ENCODE measurements at places on chromosomes 7 and 10.
A peak's percentile ranks its signal among the peaks of the same experiment; 100 is the strongest.

- no peak for DNase-seq
Observed at GRCh38 chr7:81725812-81726127, 44.1 kb downstream of the HGF start.

DNA sequence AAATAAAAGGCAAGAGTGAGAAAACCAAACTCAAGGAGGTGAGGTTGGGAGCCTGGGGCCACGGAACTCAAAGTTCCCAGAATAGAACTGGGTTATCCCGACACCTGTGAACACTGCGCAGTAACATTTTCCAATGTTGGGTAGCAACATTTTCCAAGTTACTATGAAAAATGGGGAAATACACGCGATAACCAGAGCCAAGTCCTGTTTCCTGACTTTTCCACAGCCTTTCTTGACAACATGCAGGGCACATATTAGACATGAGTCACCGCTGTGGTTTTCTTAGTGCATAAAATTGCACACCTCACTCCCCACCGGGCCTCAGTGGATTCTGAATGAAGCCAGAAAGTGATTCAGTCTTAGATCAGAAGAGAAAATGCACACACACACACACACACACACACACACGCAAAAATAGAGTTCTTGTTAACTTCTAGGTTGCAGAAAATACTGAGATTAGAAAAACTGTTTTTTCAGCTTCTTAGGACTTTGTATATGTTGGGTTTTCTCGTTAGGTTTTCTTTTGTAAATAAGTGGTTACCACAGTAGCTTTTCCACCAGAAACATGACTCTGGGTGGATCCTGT is 70.0 kb downstream of the CAMK1D start:
- DNase-seq, result peak; percentile 76

GRCh38 chr10:104894681-104895080 is 253.6 kb downstream of the SORCS3 start:
- no peak for DNase-seq

- DNase-seq, result no peak
Observed at GRCh38 chr7:78151229-78151628, 352.7 kb downstream of the PHTF2 start.

DNA sequence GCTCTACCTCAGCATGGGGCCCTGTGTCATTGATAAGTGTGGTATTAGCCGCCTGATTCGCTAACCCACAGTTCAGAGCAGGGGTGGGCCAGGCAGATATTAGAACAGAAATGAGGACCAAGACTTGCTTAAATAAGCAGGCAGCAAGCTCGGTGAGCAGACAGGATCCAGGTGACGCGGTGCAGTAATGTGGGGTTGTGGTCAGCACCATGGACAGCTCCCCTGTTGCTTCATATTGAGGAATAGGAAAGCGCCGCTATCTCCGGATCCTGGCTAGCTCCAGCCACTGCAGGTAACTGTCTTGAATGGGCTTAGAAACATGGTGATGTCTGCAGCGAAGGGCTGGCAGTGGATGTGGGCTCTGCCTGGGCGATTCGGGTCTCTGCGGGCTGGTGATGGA is 51.3 kb upstream of the GPR26 start:
- peak; percentile 78 for DNase-seq

DNA sequence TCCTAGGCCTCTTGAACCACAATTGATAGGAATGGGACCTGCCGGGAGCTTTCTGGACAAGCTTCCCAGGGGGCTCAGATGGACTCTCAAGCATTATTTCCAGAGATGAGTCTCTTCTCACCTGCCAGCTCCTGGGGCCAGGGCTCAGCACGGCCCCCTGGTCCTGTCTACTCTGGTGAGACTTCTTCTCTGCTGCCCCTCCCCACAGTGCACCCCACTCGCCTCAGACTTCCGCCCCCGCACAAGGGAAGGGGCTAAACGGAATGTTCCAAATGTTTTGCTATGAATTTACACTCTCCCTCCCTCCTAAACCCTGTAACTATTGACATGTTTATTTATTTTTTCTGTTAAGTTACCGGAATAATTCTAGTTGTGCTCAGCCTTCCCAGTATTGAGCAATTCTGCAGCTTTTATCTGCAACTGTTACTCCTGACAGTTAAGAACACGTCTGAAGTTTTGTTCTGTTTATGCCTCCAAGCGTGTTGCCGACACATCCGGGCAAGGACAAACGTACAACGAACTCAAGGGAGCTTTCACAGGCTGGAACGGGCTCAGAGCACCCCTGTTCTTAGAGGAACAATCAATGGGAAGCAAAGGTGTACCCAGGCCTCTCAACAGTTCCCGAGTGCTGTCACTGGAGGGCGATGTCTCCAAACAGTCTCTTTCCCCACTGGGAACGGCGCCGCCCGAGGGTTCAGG is 55.2 kb downstream of the FHIP2A start:
- DNase-seq, result peak; percentile 69

- DNase-seq, result no peak
Observed at GRCh38 chr7:115676080-115676479, 354.5 kb downstream of the TFEC start.

Data from activated CD8-positive, alpha-beta memory T cell treated with anti-CD3 and anti-CD28 coated beads, Interleukin-2, amount 50 U/mL, for 48 hours (primary cell).